Immature natural killer cell (primary cell): ENCODE measurements at places on chromosomes 11 and 22. TPM values are rescaled to one million over a fixed set of nuclear protein-coding genes. Genes with fewer than 3 reads are reported as not detected.

MMP10 gene
- not detected for polyA plus RNA-seq

MPPED2 gene
- polyA plus RNA-seq: 1.7 TPM

POU2F3 gene
- polyA plus RNA-seq: not detected

OVOL1 gene
- polyA plus RNA-seq: not detected

POU2AF3 gene
- not detected for polyA plus RNA-seq
